H4 (cell line): ENCODE measurements at places on chromosomes 5 and 9.

- no peak for DNase-seq
These were observed 7.6 kb upstream of the AK3 start for GRCh38 chr9:4748612-4749011.

DNA sequence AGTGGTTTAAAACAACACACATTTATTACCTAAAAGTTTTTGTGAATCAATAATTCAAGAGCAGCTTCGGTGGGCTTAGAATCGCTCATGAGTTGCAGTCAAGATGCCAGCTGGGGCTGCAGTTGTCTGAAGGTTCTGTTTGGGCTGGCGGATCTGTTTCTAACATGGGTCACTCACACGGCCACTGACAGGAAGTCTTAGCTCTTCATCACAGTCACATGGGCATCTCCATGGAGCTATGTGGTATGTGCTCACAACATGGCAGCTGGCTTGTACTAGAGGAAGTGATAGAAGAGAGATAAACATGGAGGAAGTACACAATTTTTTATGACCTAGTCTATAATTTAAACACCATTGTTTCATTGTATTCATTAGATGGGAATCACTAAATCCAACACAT is 11.2 kb downstream of the KLHL9 start:
- DNase-seq: no peak

DNA sequence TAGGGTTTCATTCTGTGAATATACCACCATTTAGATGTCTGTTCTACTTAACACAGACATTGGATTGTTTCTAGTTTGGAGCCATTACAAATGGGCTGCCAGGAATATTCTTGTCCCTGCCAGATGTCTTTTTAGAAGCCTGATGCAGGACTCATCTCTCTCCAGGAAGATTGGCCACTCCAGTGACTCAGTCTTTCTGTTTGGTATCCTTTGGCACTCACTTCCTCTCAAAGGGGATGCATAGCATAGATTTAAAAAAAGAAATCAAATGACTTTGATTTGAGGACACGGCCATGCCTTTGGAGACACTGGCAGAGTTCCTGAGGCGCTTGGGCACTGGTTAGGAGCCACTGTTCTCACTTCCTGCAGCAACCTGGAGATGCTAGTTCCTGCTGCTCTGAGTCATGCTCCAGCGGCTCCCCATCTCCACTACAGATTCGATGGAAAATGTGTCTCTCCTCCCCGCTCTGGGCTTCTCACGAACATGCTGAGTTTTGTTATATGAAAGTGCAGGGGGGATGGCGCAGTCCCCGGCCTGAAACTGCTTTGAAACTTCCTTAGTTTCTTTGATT is 3.5 kb upstream of the ZNF366 start:
- peak; percentile 83 for DNase-seq

GRCh38 chr9:84744195-84744594 is 74.7 kb downstream of the NTRK2 start:
- no peak for DNase-seq

GRCh38 chr9:131960311-131960710 is 119.4 kb downstream of the MED27 start:
- no peak for DNase-seq

GRCh38 chr5:79834754-79835714 is 145.4 kb downstream of the CMYA5 start:
- no peak for DNase-seq

GRCh38 chr9:131107760-131108159 is 11.4 kb downstream of the AIF1L start:
- DNase-seq: no peak

DNA sequence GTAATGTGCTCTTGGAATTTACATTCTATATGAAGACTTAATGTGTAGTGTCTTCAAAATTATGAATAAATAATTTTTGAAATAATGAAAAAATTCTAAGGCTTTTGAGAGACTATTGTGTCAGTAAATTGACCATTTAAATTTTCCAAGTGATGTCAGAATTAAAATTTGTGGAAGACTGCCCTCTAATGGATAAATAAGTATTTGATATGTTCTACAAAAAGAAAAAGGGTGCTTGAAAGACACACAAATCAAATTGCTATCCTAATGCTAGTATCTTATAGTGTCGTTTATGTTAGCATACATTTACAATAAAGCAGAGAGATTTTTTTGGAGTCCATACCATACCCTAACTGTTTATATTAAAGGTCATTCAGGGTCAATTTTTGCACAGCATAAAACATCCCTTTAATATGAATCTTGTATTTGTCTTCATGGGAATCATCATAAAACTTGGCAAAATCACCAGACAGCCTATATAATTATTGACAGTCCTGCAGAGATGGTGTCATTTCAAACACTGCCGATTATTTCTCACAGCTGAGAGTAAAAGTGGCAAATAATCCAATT is 120.8 kb upstream of the SLC27A6 start:
- DNase-seq: peak; percentile 14

- no peak for DNase-seq
These were observed at the start of gene PCSK1 for GRCh38 chr5:96433066-96433447. Gene PCSK1 (minus strand): TSS chr5:96433248. CDS start chr5:96433042, 206 bp downstream.

DNA sequence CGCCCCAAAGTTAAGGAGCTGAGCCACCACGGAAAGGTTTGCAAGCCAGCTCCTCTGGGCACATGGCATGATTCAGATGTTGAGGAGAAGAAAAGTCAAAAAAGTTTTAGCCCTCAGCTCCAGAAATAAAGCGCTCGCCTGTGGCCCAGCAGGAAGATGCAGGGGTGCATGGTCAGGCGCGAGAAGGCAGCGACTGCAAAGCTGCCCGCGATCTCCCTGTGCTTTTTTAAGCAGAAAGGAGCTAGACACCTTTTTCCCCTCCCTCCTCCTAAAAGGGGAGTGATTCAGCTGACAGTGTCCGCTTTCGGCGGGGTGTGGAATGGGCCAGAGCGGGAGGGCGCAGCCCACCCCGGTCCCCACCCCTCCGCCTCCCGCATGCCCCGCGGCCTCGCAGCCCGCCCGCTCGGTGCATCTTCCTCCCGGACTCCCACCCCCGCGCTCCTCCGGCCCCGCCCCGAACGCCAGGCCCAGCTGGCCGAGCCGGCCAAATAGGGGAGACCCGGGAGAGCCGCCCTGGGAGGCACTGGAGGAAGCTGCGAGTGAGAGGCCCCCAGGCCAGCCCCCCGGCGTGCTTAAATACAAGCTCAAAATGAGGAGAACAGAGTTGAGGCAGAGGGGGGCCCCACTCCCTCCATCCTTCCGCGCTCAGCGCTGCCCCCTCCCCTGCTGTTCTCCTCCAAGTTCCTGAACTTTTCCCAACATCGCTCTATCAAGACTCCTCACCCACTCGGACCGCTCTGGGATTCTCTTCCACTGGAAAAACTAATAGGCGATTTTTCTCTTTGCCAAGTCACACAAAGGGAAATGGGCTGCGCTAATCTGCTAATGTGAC is at the start of gene ADAMTS12:
TSS of gene ADAMTS12 (minus strand) at position 203 of the 832 bp plus-strand sequence. CDS start at position 69, 134 bp downstream.
- peak; percentile 30 for DNase-seq

DNA sequence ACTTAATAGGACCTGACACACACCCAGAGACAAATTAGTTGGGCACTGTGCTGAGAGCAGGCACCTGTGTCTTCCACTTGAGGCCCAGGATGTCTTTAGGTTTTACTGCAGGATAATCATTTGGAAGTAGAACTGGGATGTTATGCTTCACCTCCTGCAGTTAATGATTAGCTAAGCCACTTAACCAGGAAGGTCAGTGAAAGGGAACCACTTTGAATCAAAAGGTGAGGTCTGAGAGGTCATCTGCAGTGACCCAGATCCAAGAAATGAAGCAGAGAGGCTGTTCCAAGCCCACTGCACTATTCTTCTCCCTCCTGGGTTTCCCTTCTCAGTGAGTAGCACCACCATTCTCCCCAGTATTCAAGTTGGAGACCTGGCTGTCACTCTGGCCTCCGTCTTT is 110.5 kb downstream of the SNX18 start:
- no peak for DNase-seq

DNA sequence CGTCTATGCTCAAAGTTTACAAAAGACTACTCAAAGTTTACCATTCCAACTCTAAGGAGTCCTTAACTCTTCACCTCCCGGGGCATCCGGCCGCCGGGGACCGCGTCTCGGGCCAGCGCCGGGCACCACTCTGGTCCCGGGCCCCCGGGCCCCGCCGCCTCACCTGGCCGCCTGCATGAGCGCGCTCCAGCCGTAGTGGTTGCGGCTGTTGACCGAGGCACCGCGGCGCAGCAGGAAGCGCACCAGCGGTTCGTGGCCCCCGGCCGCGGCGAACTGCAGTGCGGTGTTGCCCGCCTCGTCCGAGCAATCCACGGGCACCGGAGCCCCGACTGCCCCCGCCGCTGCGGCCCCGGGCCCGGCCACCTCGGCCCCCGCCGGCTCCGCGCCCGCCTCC is 388 bp downstream of the ANKS6 start:
- DNase-seq: no peak

DNA sequence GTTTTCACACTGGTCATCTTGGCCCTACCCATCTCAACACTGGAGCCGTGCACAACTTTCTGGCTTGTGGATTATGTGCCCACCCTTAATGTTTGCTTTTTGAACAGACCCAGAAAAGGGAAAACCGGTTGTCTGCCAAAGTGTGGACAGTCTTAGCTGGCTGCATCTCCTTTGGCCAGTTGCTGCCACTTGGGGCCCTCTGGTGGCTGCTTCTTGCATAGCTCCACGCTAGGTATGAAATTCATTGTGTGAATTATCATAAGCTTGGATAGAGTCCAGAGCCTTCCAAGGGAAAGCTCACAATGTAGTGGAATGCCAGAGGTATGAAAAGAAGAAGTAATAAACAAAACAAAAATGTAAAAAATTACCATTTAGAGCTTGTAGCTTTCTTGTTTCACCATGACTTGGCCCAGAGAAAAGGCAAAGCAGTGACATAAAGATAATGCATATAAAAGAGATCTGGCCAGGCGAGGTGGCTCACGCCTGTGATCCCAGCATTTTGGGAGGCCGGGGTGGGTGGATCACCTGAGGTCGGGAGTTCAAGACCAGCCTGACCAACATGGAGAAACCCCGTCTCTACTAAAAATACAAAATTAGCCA is 12.5 kb upstream of the SLC36A3 start:
- DNase-seq: peak; percentile 25

DNA sequence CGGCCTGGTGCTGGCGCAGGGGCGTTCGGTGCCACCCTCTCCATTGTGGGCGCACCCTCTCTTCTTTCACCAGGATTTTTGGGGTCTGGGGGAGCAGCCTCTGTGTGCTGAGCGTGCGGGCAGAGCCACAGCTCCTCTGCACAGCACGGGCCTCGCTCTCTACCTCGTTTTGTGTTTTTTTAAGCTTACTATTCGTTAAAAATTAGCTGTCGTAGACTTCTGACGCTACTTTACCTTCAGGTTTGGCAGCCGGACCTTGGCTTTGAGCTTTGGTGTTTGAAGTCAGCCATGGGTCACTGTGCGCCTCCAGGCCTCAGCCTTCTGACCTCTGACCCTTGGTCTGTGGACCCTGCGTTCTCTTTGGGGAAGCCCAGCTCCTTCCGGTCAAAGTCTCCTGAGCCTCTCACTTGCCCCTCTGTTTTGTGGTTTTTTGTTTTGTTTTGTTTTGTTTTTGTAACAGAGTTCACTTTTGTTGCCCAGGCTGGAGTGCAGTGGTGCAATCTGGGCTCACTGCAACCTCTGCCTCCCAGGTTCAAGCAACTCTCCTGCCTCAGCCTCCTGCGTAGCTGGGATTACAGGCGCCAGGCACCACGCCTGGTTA is 88.2 kb upstream of the CACNA1B start:
- no peak for DNase-seq

- no peak for DNase-seq
These were observed 182.4 kb downstream of the RASEF start for GRCh38 chr9:82880336-82881050.

DNA sequence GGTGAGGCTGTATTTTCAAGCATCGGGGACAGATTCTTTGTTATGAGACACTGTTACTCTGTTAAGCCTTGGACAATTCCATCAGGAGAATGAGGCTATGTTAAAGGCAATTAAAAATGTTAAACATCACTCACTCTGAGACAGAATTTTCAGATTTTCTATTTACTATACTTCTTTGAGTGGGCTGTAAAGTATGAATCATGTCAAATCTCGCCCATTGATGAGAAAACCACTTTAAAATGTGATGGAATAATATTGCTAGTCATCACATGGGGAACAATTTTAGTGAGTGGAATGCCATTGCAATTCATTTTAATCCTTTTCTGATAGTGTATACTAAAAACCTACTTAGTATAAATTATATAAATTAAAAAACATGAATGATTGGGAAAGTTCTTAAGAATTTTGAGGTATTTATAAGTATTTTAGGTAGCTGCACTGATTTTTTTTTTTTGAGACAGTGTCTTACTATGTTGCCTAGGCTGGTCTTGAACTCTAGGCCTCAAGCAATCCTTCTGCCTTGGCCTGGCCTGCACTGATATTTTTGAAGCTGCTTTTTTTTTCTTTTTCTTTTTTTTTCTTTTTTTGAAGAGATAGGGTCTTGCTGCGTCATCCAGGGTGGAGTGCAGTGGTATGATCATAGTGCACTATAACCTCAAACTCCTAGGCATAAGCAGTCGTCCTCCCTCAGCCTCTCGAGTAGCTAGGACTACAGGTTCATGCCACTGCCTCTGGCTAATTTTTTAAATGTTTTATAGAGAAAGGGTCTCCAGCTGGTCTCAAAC is 73.2 kb downstream of the KIAA1958 start:
- no peak for DNase-seq

- DNase-seq: no peak
These were observed 2.1 kb downstream of the ANP32B start for GRCh38 chr9:97985058-97985861.

GRCh38 chr9:125986966-125987365 is 239.8 kb downstream of the PBX3 start:
- DNase-seq: no peak

DNA sequence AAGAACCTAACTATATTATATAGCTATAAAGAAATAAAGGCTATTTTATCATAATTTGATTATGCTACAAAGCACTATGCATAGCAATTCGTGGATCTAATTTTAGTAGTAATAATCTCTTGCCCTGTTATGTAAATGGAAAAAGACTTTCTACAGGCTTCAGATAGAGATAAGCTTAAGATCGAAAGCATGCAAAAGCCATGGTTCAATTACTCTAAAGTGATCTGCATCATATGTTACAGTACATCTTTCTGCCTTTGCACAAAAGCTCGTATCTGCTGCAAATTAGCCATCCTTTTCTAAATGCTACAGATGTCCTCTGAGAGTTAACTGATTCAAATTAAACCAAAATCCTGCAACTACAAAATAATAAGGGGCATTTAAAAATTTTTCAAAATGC is 234.8 kb upstream of the TMEM161B start:
- DNase-seq: no peak

- no peak for DNase-seq
These were observed 47.9 kb upstream of the XPA start for GRCh38 chr9:97744710-97745708.

- DNase-seq: no peak
These were observed 345.6 kb upstream of the ACTBL2 start for GRCh38 chr5:57828221-57828620.

- no peak for DNase-seq
These were observed 382.9 kb downstream of the MAT2B start for GRCh38 chr5:163888366-163888765.
